ENCODE measurements at places on chromosomes 16 and 17. TPM values are rescaled to one million over a fixed set of nuclear protein-coding genes. Genes with fewer than 3 reads are reported as not detected.

The FNDC8 gene
- not detected for total RNA-seq

The MYH1 gene
- not detected for total RNA-seq

The MCRIP2 gene
- total RNA-seq = 67.6 TPM

DNA sequence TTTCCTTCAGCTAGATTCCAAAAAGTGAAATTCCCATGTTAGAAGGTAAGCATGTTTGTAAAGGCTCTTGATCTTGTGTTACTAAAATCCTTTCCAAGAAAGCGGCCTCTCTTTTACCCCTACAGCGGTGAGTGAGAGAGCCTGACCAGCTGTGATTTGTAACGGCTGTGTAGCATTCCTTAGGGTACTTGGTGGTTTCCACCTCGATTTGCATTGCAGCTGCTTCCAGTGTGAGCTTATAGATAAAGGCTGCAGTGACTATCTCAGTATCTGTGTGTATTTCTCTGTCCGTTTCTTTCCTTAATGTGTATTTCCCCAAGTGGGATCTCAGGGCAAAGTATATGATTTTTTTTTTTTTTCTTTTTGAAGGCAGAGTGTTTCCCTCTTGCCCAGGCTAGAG is 169.4 kb downstream of the SNX29 start:
- no peak for DNase-seq

The CD19 gene
- not detected for total RNA-seq

The OTOP3 gene
- total RNA-seq = not detected

DNA sequence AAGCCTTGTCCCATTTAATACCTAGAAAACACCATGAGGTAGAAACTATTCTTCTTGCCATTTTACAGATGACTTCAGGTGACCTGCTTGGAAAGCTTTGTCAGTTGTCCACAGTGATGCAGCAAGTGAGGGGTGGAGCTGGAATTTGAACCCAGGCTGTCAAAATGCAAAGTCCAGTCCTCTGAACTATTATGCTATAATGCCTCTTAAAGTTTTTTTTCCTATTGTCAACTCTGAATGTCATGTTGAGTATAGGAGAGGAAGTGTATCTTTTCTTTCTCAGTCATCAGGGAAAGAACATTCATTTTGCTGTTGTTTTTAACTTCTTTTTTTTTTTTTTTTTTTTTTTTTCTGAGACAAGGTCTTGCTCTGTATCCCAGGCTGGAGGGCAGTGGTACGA is 525.6 kb downstream of the XYLT1 start:
- DNase-seq = no peak

The STUB1 gene
- total RNA-seq = 94.0 TPM
